Activated CD8-positive, alpha-beta memory T cell treated with anti-CD3 and anti-CD28 coated beads, Interleukin-2, amount 50 U/mL, for 48 hours (primary cell): ENCODE measurements at places on chromosomes 1 and 21.

- DNase-seq: no peak
Measured at GRCh38 chr21:17527711-17528110, 14.9 kb downstream of the CXADR start.

DNA sequence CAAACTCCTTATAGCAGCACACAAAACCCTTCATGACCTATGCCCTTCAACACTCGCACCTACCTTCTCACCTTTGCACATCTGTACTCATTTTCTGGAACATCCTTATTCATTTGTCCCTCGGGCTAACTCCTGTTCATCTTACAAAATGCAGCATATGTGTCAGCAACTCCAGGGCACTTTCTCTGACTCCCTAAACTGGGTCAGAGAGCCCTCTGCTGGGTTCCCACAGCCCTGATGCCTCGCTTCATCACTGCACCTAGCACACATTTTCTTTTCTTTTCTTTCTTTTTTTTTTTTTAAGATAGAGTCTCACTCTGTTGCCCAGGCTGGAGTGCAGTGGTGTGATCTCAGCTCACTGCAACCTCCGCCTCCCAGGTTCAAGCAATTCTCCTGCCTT lies 54.0 kb downstream of the RAB3B start:
- DNase-seq: no peak

- DNase-seq: no peak
Measured at GRCh38 chr1:59706303-59706599, 108.5 kb upstream of the HOOK1 start.

GRCh38 chr1:180544050-180544449 lies 14.7 kb upstream of the OVAAL start:
- DNase-seq: no peak

GRCh38 chr1:201779351-201779880 lies 49.5 kb upstream of the IPO9 start:
- DNase-seq: no peak

DNA sequence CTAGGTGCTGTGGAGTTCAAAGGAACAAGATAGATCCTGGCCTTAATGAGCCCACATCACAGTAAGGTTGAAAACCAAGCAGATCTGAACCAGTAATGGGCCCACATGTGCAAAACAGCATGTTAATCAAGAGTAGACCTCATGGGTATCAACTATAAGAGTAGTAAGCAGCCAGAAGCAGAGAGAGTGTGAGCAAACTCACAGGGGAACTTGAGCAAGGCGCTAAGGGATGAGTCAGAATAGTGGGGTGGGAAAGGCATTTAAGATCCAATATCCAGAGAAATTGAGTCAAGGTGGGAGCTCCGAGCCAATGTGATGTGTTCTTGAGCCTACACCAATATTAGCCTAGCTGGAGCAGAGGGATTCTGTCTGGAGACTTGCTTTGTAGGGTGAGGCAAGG lies 52.4 kb upstream of the GJA5 start:
- DNase-seq: no peak

DNA sequence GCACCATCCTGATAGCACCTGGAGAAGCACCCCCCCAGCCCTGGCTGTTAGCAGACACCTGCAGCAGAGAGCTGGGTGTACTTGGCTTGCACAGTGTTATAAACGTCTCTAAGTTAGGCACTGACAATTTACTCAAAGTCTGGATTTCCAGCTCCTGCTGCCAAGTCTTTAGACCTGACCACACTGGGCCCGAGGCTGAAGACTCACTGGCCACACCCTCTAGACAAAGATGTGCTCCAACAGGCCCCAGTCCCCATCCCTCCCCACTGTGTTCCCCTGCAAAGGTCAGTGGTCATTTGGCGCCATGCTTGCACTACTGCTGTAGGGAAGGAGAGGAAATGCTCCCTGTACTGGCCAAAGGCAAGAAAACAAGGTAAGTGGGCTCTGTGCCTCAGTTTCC lies 31.1 kb downstream of the PADI6 start:
- no peak for DNase-seq

DNA sequence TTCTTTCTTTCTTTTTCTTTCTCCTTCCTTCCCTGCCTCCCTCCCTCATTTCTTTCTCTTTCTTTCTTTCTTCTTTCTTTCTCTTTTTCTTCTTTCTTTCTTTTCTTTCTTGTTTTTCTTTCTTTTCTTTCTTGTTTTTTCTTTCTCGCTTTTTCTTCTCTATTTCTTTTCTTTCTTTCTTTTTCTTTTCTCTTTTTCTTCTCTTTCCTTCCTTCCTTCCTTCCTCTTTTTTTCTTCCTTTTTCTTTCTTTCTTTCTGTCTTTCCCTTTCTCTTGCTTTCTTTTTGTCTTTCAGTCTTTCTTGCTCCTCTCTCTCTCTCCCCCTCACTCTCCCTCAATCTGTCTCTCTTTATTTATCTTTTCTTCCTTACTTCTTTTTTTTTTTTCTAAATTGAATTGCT lies 472.0 kb upstream of the CHRM3 start:
- DNase-seq: no peak

- no peak for DNase-seq
Measured at GRCh38 chr1:46621930-46622329, 5.3 kb upstream of the MOB3C start.

- no peak for DNase-seq
Measured at GRCh38 chr1:199173356-199173755, 534.5 kb downstream of the PTPRC start.

- no peak for DNase-seq
Measured at GRCh38 chr1:212981571-212982328, 31.4 kb downstream of the VASH2 start.

DNA sequence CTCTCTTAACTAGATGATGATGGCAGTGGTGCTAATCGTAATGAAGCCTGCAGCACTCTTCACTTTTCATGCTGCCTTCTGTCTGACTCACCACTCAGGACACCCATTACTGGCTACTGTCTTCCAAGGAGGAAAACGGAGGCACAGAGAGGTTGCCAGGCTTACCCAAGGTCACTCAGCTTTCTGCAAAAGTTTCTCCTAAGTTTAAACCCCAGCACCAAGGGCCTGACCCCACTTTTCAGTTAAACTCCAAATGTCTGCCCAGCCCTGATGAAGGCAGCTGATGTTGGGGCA lies 78.1 kb upstream of the RUNX3 start:
- no peak for DNase-seq

- DNase-seq: no peak
Measured at GRCh38 chr1:219985169-219985568, 56.8 kb upstream of the SLC30A10 start.

DNA sequence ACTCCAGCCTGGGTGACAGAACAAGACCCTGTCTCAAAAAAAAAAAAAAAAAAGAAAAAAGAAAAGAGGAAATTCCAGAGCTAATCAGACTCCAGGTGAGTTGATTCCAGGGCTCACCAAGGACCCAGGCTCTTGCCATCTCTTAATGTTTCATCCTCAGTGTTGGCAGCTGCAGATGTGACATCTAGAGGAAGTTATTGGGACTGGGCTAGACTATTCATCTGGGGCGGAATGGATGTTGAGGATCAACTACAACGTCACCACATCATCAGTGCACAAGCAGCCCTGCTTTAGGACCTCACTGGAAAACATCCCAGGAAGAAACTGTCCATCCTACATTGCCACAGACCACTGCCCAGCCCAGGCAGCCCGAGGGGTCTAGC lies 28.6 kb upstream of the PARP1 start:
- DNase-seq: peak; percentile 0

DNA sequence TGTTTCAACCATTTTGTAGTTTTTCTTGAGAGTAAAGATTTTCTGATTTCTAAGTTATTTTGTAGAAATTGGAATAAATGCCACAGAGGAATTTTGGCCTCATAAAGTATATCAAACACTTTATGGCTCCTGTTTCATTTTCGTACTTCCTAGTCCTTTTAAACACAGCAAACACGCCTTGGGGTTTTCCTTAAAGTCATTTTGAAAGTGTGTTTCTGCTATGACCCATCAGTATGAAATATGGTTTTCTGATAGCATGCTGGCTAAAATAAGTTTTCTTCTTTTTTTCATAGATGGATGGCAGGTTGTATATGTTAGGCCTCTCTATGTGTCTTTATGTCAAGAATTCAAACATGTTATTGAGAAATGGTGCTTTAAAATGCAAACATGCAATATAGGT lies 940.1 kb upstream of the TMPRSS15 start:
- DNase-seq: no peak

GRCh38 chr1:3482378-3482849 lies 27.9 kb downstream of the ARHGEF16 start:
- no peak for DNase-seq

DNA sequence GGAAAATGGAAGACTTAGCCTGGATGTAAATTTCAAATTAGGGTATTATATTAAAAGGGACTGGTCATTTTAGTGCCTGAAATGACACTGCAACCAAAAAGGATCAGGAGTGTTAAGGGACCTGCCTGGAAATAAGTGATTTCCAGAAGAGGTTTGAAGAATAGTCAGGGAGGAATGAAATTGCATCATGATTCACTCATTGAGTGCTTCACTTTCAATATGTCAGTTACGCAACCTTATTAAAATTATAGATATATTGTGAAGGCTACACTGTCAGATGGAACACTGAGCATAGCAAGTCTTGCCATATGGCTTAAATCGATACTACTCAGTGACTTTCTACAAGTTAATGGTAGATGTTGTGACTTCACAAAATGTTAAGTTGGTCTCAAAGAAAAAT lies 275.2 kb upstream of the DPYD start:
- DNase-seq: no peak

- no peak for DNase-seq
Measured at GRCh38 chr1:6399294-6399693, 5.7 kb upstream of the ACOT7 start.

DNA sequence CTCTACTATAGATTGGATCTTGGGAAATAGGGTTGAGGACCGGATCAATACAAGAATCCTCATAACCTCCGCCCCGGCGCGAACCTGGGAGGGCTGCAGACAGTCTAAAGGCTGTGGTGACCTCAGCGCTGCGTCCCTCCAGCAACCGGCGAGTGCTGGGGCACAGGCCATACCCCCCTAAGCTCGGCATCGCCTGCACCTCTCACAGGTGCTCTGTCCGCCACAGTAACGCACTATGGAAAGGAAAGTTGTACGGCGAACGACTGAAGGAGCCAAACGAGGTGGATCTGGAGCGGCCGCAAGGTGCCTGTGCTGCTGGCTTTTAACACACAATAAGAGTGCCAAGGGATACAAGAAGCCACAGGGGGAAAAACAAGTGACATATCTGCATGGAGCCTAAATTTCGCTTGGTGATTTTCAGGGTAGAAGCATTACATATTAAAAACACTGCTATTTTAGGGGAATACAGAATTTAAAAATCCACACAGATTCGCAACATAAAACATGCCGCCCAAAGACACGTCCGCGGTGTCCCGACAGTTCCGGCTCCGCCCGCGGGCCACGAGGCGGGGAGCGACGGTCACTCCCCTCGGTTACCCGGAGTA lies 1.4 kb upstream of the RBM15 start:
- peak; percentile 75 for DNase-seq

DNA sequence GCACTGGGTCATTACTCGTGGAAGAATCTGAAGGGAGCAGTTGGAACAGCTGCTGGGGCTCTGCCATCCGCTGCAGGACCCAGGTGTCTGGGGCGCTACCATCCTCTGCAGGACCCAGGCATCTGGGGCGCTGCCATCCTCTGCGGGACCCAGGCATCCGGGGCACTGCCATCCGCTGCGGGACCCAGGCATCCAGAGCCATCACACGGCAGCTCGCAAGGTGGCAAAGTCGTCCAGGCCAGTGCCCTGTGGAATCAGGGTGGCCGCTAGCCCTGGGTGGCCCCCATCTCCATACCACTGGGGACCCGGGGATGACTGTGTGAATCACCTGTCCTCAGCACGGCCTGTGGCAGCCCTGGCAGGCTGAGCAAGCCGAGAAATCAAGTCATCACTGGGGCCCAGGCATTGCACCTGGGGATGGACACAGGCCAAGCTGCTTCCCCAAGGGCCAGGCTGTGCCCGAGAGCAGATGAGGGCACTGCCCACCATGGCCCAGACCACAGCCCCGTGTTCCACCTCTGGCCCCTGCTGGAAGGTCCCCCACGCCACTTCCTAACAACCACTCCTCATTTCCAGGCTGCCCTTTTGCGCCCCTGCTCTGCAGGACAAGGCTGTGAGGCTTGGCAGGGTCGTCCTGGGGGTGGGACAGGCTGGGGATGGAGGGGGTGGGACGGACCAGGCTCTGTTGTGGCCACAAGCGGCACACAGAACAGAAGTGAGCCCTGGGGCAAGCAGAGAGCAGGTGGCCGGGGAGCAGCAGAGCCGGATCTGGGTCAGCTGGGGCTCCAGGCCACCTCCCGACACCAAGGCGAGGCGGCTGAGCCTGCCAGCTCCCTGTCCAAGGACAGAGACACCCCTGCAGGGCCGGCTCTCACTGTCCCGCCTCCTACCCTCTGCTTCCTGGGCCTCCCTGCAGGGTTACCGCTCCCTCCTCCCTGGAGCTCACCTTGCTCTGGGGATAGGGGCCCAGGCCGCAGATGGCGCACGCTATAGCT lies 12.7 kb downstream of the GABRD start:
- DNase-seq: no peak

- DNase-seq: peak; percentile 4
Measured at GRCh38 chr1:236433819-236434315, 39.8 kb downstream of the EDARADD start.

DNA sequence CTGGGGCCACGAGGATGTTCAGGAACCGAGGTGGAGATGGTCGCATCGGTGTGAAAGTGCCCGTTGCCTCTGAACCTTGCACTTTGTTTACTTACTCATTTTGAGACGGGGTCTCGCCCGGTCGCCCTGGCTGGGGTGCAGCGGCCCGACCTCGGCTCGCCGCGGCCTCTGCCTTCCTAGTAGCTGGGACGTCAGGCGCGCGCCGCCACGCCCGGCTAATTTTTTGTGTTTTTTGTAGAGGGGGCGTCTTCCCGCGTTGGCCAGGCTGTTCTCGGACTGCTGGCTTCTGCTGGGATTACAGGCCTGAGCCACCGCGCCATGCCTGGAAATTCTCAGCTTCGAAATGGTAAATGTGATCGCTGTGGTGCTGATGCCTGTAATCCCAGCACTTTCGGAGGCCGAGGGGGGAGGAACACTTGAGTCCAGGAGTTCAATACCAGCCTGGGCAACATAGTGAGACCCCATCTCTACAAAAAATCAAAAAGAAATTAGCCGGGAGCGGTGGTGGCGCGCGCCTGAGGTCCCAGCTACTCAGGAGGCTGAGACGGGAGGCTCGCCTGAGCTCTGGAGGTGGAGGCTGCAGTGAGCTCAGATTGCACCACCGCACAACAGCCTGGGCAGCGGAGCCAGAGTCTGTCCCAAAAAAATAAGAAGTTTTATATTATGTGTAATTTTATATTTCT lies 684 bp upstream of the MRPL20 start:
- DNase-seq: no peak

DNA sequence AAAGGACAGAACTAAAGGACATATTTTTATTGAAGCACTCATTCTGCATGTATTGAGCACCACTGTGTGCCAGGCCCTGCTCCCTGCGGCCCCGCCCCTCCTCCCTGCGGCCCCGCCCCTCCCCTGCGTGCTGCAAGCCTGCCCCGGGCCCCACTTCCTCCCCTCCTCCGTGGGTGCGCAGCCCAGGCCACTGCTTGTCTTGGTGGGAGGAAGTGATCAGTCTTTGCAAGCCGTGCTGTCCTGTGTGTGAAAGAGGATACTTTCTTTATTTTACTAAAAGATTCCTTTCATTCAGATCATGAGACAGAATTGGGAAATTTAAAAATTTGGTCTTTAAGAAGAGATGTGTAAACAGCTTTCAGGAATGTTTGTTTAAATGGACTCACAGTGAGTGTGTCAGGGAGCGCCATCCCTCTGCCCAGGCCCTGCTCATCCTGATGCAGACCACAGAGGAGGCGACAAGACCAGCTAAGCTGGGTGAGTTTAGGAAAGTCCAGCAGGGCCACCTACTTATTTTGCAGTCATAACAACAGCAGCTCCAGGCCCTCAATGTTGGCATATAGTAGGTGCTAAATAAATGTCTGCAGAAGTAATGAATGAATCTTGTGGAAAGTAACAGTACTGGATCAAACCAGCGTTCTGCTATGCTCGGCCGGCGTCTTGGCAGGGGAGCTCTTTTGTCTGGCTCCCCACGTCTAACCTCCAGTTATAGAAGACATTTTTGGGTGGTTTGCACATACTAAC lies 88.3 kb upstream of the SELENON start:
- DNase-seq: peak; percentile 78
